ENCODE measurements at places on chromosomes 1 and 21.

DNA sequence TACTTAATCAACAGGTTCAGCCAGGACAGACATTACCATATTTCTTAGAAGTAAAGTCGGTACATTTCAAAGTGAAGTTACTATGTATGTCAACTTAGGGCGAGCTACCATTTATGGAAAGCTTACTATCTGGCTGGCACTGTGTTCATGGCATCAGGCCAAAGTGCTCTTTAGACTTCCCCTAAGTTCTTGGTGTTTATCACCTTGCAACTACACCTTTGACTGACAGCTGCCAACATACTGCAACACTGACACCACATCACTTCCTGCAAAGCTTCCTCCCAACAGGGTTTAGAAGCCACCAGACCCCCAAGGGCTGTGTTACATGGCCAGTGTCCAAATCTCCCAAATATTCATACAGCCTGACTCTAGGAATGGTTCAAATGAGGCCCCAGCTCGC lies 61.0 kb downstream of the TIAM1 start:
- no peak for DNase-seq

DNA sequence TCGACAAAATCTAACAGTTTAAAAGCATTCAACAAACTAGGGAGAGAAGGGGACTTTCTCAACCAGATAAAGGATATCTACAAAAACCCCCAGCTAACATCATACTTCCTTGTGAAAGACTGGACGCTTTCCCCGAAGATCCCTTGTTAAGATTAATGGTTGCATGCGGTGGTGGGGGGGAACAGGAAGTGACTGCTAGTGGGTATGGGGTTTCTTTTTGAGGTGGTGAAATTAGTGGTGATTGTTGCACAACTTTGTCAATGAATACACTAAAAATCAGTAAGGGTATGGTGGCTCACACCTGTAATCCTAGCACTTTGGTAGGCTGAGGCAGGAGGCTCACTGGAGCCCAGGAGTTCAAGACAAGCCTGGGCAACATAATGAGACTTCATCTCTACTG lies 26.9 kb upstream of the EYA3 start:
- DNase-seq, result peak; percentile 6

GRCh38 chr1:203148127-203148526 lies 20.6 kb downstream of the ADORA1 start:
- DNase-seq, result no peak

DNA sequence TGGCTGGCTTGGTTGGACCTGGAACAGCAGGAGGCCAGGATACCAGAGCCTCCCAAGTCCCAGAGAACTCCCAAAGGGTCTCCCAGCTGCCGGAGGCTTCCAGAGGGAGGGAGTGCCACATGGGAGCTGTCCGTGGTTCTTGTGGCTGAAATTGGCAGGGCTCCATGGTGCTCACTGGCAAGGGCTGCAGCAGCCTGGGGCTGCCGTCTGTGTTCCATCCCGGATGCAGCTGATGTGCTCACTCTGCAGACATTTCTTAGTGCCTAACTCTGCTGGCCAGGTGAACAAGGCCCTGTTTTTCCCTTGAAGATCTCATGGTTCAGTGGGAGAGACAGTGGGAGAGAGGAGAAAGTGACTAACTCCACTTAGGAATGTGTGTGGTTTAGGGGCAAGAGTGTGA lies 261.1 kb downstream of the CAMTA1 start:
- DNase-seq, result no peak

GRCh38 chr1:39142401-39143060 lies 62.0 kb upstream of the MACF1 start:
- DNase-seq, result no peak

DNA sequence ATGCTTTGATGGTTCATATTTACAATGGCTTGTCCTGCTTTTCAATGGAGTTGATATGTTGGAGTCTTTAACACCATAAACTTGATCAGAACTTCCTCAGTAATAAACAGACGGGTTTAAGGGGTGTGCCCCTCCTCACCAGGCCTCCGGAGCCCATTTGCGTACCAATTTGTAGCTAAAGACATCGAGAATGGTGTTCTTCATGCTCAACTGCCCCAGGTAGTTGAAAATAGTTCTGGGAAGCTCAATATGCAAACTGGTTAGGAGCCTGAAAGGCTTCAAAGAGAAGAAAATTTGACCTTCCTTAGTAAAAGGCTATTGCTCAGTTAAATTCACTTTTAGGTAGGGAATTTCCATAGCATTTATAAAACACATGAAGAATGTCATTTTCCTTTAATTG lies 68.1 kb upstream of the RRP15 start:
- DNase-seq, result no peak

- DNase-seq, result no peak
These were observed 275.2 kb upstream of the DPYD start for GRCh38 chr1:98196012-98196411.

DNA sequence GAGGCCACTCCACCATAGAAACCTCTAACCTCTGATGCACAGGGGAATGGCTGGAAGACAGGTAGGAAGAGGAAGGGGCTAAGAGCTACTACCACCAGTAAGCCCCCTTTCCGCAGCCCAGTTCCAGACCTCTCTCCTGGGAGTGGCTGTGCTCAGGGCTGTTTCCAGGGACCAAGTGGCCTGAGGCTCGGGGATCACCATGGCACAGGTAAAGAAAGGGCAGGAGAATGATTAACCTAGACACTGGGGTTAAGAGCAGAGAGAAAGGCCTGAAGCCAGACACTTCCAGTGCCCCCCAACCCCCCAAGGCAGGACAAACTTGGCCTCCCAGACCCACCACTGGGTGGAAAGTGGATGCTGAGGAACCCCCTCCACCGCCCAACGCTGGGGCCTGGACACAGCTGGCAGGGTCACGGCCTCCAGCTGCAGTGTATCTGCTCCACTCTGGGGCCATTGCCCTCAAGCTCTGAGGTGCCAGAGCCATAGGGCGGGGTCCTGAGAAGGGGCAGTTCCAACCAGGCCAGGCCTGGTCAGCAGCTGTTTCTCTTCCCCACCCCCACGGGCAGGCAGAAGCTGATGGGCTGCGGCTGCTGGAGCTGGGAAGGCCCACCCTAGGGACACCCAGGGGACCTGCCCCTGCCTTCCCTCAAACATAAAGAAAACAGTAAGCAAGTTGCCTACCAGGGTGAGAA lies 2.6 kb downstream of the TAGLN2 start:
- DNase-seq, result no peak

All from stimulated activated CD8-positive, alpha-beta memory T cell treated with anti-CD3 and anti-CD28 coated beads, Interleukin-4, amount 100 ng/mL, for 4 hours (primary cell).